Right forelimb (tissue), 1 donor: ENCODE measurements at places on chromosomes 16 and 17.

DNA sequence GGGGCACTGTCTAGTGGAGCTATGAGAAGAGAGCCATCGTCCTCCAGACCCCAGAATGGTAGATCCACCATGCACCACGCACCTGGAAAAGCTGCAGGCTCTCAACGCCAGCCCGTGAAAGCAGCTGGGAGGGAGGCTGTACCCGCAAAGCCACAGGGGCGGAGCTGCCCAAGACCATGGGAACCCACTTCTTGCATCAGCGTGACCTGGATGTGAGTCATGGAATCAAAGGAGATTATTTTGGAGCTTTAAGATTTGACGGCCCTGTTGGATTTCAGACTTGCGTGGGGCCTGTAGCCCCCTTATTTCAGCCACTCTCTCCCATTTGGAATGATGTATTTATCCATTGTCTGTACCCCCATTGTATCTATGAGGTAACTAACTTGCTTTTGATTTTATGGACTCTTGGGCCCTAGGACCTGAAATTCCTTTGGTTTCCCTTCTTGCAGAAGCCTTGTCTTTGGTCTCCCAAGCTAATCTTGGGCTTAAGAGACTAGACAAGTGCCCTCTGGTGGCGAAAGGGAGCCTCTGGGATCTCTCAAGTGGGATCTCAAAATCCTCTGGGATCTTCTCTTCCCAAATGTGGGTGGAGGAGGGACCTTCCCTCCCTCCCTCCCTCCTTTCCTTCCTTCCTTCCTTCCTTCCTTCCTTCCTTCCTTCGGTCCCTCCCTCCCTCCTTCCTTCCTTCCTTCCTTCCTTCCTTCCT lies 58.2 kb upstream of the HAPSTR1 start:
- no peak for DNase-seq

GRCh38 chr16:85948138-85948509 lies 49.2 kb downstream of the IRF8 start:
- DNase-seq, result no peak

GRCh38 chr17:63523253-63523855 lies at the start of gene KCNH6:
TSS of gene KCNH6 (plus strand) at chr17:63523358. CDS start at chr17:63523414, 56 bp downstream.
- DNase-seq, result no peak

DNA sequence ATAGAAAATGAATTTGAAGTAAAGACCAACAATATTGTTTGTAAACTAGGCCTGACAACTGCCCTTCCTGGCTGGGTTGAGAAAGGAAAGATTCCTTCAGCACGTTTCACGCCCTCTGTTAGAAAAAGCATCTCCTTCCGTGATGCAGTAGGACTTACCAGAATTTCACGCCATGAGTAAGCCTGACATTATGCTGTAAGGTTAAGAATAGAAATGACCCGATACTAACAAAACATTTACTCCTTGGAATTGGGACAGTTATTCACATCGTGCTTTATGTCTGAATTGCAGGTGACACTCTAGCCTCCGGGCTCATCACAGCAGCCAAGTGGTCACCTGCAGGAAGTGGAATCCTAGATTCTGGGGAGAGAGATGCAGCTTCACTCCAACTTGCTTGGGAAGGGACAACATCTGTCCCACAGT lies 17.5 kb downstream of the MARCHF10 start:
- no peak for DNase-seq

GRCh38 chr17:7308625-7309433 lies 1.4 kb downstream of the EIF5A start:
- DNase-seq, result peak; percentile 77

DNA sequence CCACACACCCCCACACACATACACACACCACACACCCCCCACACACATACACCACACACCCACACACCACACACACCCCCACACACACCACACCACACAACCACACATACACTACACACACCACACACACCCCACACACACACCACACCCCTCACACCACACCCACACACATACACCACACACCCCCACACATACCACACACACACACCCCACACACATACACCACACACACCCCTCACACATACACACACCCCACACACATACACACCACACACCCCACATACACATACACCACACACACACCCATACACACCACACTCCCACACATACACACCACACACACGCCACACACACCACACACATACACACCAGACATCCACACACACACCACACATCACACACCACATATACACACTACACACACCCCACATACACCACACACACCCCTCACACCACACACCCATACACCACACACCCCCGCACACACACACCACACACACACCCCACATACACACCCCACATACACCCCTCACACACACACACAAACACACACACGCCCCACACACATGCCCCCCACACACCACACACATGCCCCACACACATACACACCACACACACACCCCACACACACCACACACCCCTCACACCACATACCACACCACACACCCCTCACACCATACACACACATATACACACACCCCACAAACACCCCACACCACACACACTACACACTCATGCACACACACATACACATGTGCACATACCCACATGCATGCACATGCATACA lies 25.9 kb upstream of the GSG1L start:
- DNase-seq, result no peak

DNA sequence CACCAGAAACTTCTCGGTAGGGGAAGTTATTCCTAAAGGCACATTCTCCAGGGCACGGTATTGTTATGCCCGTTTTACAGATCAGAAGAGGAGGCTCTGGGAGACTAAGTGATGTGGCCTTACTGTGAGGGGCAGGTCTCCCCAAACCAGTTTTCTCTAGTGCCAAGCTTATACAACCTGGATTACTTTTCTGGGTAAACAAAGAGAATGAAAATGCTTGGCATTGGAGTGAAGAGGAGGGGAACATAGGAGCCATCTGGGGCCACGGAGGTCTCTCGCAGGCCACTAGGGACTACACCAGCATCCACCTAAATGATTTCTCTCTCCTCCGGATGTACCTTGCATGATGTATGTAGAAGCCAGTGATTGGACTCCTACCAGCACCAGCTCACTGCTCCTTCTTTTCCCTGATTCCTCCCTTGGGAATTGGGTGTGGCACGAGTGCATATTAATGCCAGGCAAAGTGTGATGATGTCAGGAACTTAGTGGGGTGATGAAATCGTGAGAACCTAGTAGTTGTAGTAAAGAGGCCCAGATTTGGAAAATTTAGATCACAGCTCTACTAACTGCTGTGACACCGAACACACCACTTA lies 674 bp downstream of the TOM1L1 start:
- no peak for DNase-seq

- no peak for DNase-seq
Observed at GRCh38 chr17:34318474-34318873, 761 bp upstream of the CCL8 start.

DNA sequence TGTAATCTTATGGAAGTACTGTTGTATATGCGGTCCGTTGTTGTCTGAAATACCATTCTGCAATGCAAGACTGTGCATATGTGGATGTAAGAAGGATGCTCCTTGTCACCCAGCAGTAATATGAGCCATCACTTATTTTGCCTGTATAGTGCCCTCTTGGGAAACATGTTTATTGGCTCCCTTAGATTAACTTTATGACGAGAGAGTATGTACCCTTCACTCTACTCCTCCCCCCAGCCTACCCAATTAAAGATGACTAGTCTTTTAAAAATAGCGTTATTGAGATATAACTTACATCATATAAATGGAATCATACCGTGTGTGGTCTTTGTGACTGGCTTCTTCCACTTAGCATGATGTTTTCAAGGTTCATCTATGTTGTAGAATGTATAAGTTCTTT lies 33.6 kb downstream of the FTO start:
- DNase-seq, result no peak

GRCh38 chr17:5249615-5250014 lies 15.0 kb upstream of the SCIMP start:
- DNase-seq, result peak; percentile 63

DNA sequence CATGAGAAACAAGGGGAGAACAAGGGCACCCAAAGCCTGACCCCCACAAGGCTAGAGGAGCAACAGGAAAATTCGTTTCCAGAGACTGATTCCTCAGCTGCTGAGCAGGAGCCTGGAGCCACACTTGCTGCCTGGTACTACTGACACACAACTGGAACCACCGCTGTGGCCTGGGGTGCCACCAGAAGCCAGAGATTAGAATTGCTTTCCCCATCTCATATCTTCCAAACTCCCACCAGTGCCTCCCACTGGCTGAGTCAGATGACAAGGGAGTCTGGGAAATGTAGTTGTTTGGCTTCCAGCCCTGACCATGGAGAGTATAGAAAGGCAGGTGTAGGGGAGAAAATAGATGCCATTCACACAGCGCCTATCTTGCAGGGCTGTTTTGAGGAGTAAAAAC lies 4.1 kb upstream of the TMEM11 start:
- DNase-seq, result no peak

- DNase-seq, result no peak
Observed at GRCh38 chr16:67779256-67780014, 26.9 kb downstream of the RANBP10 start.

DNA sequence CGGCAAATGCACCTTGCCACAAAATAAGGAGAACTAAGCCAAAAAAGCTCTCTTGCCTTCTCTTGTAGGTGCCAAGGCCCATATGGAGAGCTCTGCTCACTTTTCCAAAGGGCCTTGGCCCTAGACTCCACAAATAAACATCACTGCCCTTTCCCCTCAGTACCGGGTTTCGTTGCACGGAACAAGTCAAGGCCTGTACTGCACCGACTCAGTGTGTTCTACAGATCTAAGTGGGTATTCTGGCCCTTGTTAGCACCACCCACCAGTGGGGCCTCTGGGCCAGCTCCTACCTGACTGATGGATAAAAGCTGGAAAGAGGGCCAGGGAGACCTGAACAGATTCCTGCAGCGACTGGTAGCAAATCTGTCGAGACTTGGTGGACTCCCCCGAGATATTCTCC lies 43.7 kb upstream of the GSG1L start:
- no peak for DNase-seq

GRCh38 chr16:66569827-66570405 lies 3.7 kb downstream of the CMTM1 start:
- no peak for DNase-seq

DNA sequence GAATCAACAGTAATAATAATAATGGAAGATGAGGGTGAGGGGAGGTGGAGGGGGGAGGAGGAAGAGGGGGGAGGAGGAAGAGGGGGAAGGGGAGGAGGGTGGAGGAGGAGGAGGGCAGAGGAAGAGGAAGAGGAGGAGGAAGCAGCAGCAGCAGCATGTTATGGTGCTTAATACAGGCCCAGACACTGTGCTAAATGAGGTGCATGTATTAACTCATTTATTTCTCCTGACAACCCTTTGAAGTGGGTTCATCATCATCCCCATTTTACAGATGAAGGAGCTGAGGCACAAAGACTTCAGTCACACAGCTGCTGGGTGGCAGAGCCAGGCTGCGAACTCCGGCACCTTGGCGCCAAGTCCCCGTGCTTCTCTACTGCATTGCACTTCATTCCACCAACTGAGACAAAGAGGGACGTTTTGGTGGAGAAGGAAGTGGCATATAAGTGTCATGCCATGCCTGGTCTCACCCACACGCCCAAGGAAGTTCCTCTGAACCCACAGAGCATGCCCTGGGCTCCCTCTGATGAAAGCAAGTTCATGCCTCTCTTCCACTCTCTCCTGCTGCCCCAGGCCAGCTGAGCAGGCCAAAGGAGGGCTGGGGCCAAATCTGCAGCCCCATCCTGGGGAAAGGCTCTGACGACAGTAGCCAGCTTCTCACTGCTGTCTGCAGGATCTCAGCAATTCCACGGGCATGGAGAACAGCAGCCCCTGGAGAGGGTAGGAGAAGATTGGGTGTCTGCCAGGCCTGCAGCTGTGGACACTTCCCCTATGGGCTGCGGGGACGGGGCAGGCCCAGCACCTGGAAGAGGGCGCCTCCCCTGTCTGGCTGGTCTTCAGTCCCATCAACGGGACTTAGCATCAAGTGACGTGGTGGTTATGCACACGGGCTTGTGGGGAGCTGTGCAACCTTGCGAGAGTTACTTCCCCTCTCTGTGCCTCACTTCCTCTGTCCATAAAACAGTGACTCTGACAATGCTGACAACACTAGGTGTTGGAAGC lies 21.8 kb downstream of the XYLT1 start:
- peak; percentile 62 for DNase-seq

DNA sequence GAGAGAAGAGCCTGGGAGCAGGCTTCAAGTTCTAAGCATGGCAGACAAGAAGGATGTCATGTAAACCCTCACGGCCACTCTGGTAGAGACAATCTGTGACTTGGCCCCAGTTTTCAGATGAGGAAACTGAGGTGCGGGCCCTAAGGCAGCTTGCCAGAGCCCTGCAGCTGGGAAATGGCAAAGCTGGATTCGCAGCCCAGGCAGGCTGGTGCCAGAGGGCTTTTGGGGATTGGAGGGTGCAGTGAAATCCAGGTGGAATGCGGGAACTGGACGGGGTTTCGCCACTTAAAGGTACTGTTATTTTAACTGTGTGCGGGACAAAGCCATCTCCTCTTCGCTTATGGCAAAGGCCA lies 477 bp upstream of the OSGIN1 start:
- DNase-seq, result no peak

DNA sequence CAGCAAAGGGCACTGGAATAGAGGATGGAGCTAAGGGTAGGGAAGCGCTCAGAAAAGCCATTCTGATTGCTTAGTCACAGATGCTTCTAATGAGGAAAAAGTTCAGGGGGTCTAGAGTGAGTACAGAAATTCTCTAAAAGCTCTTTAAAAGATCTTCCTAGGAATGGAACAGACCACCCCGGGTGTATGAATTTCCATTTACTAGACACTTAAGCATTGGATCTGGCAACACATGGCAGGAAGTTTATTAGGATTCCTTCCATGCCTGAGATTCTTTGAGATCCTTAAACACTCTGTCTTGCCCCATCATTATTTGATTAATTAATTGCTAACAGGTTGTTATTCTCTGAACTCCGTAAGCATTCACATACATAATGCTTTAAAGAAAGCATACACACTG lies 8.5 kb downstream of the KRTAP9-7 start:
- no peak for DNase-seq

GRCh38 chr17:376936-377863 lies 24.6 kb upstream of the RPH3AL start:
- peak; percentile 63 for DNase-seq

- DNase-seq, result no peak
Observed at GRCh38 chr17:15412606-15413005, 54.8 kb downstream of the CDRT4 start.

DNA sequence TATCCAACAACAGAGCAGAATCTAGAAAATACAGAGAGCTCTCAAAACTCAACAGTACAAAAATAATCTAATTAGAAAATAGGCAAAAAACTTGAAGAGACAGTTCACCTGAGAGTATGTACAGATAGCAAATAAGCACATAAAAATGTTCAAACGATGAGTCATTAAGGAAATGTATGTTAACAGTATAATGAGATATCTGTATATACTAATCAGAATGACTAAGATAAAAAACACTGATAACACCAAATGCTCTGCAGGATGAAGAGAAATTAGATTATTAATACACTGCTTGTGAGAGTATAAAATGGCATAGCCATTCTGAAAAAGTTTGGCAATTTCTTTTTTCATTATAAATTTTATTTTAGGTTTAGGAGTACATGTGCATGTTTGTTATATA lies 1307.6 kb upstream of the GOT2 start:
- no peak for DNase-seq

GRCh38 chr16:86733546-86734254 lies 155.4 kb downstream of the FOXL1 start:
- no peak for DNase-seq

GRCh38 chr17:70343114-70343513 lies 173.8 kb downstream of the KCNJ2 start:
- no peak for DNase-seq

- no peak for DNase-seq
Observed at GRCh38 chr16:31569360-31569717, 41.6 kb downstream of the AHSP start.

GRCh38 chr16:54987081-54987480 lies 56.4 kb downstream of the IRX5 start:
- no peak for DNase-seq
